Stimulated activated CD4-positive, alpha-beta T cell treated with anti-CD3 and anti-CD28 coated beads, Interleukin-1b, Interleukin-23, amount 100 ng/mL, for 1 hour (primary cell): ENCODE measurements at places on chromosomes 4 and X.

DNA sequence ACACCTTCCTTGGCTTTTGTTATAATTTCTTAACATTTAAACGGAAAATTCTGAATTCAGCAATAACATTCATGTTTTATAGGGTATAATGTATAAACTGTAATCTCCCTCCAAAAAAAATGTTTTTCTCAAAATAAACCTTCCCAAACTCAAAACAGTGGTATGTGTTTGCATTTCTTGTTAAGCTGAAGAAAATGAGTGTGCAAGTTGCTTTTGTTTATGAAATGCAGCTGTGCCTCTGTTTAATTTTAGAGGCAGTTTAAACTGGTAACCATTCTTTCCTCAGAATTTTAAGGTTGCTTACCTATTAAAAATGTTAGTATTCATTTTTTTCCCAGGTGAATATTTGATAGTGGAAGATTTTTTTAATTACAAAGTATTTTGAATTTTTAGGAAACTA, 105.0 kb upstream of the ANKRD50 start:
- DNase-seq, result no peak

DNA sequence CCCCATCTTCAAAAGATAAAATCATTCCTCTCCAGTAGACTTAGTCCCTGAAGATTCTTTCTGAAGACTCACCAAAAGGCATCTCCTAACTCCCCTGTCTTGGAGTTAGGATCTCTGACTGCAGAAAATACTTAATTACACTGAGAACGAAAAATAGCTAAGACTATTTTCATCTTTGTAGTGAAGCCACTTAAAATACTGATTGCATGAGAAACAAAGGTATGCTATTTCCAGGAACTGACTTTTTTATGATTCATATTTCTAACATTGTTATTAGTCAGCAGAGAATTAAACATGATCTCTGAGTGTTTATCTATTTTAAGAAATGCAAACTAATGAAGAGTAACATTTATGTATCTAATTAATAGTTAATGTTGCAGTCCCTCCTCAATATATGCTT, 71.8 kb upstream of the NR3C2 start:
- DNase-seq, result no peak

DNA sequence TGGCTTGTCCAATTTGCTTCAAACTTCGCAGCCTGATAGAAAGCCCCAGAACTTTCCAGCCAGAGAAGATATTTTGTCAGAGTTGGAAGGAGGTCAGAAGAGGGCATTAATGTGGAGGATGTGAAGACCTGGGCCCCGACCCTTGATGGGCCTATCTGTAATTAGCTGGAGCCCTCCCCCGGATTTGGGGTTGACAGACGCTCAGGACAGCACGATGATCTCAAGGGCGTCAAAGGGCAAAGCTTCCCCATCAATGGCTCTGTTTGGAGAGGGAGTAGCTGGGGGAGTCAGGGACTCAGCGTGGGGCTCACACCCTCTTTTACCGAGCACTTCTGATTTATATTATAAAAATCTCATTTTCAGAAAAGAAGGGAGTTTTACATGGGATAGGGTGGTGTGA, 59.0 kb upstream of the PPP2R3B start:
- DNase-seq, result no peak

DNA sequence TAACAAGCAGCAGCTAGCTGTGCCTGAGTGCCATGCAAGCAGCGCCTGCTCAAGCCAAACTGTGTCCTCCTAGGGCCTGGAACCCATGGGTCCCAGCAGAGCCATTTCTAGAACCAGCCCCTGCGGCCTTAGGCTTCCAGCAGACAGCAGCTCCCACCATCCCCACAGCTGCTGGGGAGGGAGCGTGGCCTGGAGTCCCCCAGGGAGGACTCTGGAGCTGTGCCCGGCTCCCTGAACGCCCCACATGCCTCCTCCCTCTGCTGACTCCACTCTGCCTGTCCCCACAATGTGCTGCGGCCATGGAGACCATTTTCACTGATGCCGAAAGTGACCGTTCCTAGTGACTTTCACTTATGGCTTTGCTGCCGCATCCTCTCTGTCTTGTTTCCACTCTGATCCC, 45.9 kb downstream of the GAK start:
- DNase-seq, result no peak

- no peak for DNase-seq
These were observed 56.8 kb downstream of the COX18 start for GRCh38 chr4:73012673-73013072.

DNA sequence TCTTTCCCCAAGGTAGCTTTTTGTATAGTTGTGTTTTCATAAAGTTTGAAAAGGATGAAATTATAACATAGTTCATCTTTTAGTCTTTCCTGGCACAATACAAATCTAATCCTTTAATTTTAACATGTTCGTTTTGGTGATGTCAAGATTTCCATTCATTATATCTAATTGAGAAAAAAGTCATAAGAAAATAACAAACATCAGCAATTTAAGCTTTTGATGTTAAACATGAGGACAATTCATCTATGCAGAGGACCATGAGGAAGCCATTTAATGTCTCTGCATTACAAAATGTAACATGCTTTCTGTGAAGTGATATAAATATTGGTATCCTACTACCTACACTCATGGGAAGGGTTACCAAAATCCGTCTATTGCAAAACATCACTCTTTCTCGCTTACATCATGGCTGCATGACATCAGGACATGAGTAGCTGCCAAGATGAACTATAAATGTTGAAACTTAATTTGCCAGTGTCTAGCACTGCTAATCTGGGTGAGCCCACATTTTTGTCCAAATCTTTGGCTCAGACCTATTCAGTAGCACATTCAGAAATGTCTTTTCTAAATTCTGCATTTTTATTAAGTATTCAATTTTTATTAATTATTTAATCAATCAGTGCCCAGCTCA, 9.5 kb downstream of the EPGN start:
- no peak for DNase-seq

DNA sequence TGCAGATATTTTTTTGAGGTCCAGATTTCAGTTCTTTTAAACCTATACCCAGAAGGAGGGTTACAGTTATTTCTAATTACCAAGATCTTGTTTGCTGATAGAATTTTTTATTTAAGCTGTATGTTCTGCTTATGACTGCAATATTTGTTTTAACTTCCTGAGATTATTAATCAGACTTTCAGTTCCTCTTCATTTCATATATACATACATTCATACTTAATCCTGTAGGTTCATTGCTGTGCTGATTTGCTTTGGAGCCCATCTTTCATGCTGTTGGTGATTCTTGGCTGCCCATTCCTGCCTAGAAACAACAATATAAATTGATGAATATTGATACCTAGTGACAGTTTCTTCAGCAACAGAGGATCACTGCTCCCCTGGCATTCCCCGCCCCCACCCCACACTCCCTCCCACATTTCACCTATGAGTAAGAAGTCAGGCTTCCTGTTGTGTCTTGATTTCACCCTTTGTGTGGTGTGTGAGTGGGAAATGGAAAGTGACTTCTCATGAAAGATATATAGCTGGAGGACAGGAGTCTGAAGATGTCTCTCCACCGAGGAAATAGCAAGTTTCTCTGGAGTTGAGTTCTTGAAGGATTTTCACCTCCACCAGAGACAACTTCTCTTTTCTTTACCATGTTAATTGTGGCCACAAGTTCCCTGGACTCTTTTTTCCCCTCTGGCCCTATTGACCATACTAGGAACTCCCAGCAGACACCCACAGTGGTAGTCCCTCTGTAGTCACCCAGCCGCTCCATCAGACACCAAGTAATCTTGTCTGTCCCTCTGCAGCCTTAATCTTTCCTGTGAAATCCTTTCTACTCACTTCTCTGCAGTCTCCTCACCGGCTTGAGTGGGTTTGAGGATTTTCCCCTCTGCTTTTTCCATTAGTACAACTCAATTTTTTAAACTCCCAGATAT, 118.4 kb downstream of the ASB9 start:
- DNase-seq, result no peak

DNA sequence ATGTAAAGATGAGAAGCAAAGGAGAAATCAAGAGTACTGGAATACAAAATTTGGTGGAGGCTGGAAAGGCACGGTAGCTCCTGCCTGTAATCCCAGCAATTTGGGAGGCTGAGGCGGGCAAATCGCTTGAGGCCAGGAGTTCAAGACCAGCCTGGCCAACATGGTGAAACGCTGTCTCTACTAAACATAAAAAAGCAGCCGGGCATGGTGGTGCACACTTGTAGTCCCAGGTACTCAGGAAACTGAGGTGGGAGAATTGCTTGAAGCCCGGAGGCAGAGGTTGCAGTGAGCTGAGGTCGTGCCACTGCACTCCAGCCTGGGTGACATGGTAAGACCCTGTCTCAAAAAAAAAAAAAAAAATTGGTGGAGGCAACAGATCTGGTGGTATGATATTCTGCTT, 1086.0 kb downstream of the NLGN4X start:
- no peak for DNase-seq

- no peak for DNase-seq
These were observed 34.4 kb downstream of the GLRA3 start for GRCh38 chr4:174794543-174795094.

GRCh38 chr4:58063404-58064160, 953.4 kb upstream of the IGFBP7 start:
- no peak for DNase-seq

DNA sequence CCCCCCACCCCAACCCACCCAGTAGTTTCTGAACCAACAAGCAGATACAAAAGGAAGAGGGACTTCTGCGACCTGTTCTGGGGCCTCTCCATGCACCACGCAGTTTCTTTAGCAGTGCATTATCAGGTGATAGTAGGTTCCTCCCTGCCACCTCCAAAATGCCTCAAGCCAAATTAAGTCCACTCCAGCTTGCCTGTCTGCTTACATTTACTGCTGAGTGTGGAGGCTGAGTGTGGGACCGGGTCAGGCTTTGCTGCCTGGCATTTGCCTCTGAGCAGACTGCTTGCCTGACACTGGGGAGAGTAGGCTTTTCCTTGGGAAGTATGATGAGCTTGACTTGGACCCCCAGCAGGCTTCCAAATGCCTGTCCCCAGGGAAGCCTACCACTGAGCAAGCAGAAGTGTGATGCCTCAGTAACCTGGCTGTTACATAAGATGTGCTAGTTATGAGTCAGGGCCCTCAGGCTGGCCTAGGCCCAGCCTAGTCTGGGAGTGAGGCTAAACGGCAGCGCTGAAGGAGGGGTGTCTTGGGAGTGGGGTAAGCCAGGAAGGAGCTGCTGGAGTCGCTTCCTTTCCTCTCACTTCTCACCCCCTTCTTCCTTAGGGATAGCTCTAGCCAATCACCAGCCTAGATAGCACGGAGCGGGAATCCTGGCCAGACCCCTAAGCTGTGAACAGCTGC, 9.0 kb downstream of the TSC22D3 start:
- no peak for DNase-seq

- no peak for DNase-seq
These were observed 82.2 kb downstream of the PSAPL1 start for GRCh38 chr4:7352486-7352885.

GRCh38 chr4:119113033-119113655, 22.5 kb upstream of the MYOZ2 start:
- DNase-seq, result no peak

DNA sequence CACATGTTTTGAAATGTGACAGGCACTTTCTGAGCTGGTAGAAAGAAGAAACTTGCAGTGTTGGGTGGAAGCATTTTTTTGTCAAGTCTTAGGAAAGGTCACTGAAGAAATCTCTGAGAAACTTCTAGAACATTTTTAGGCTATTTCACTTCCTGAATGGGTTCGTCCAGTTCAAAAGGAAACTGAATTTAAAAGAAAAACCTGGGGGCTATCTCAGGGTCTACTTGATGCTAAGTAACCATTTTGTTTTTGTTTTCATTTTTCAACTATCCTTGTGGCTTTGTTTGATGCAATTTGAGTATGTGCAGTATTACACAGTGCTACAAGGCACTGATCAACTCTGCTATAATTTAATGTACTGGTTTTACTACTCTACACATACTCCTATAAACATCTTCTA, 34.0 kb upstream of the AMOT start:
- no peak for DNase-seq

- no peak for DNase-seq
These were observed 306.3 kb upstream of the PPARGC1A start for GRCh38 chr4:24195991-24196736.
